ENCODE measurements at places on chromosomes 13 and 19.

DNA sequence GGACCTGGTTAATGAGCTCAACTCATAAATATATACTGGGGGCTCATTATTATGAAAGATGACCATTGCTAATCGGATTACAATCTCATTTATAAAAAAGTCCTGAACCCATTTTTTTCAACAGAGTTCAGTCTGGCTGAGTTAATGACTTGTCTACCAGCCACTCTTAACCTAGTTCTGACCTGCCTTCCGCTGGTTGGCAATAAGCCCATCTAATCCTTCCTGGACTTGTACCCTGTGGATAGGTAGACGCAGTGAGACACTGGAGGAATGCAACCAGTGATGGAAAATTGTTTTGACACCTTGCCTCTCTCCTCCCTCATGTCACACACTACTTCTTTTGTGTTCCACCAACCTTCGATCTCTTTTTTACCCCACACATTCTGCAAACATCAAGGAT lies 279.9 kb downstream of the FOXO1 start:
- no peak for DNase-seq

DNA sequence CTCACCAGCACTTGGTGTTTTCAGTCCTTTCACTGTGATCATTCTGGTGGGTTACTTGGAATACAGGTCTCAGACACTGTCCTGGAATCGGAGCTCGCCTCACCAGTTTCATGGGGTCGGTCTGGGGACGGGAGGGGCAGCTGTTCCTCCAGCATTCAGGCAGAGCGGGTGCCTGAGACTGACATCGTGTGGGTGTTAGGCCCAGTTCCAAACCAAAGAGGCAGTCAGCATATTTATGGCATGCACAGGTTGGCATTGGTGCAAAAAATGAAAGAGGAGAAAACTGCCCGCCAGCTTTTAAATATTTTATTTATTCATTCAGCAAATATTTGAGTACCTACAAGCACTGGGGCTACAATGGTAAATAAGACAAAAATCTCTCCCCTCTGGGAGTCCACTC lies 20.1 kb downstream of the PLEKHF1 start:
- DNase-seq, result no peak

DNA sequence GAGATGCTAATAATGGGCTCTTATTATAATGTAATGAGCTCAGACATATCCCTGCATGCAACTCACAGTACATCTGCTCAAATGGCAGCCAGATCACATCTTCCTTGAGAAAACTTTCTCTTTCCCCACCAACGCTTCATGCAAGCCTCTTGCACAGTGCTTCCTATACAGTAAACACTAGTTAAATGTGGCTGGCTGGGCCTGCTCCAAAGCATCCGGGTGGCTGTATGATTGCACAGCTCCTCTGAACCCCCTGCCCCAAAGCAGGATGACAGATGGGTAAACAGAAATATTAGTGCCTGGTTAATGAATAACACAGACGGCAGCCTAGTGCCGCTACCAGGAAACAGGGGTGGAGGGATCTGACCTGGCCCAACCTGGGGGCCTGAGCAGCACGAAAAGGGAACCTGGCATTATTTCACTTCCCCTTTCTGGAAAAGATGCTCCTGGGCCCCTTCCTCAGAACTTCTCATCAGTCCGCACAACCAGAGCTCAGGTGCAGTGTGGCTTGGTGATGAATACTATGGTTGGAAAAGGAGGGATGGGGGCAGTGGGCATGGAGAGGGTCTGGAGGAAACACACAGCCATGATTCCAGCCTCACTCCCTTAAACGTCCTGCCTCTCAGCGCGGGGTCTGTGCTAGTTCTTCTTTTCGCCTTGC lies 10.8 kb downstream of the FFAR2 start:
- DNase-seq, result no peak

GRCh38 chr13:98069985-98070384 lies 72.9 kb upstream of the FARP1 start:
- DNase-seq, result no peak

GRCh38 chr19:5559804-5560133 lies 8.0 kb downstream of the TINCR start:
- DNase-seq, result no peak

- no peak for DNase-seq
These were observed 670 bp downstream of the MAP2K7 start for GRCh38 chr19:7904074-7905020.

GRCh38 chr13:60716313-60716712 lies 319.3 kb downstream of the TDRD3 start:
- DNase-seq, result no peak

- no peak for DNase-seq
These were observed 180.9 kb downstream of the DIAPH3 start for GRCh38 chr13:59982631-59983382.

GRCh38 chr19:39397360-39398296 lies 6.5 kb downstream of the MED29 start:
- no peak for DNase-seq

- DNase-seq, result no peak
These were observed 42.2 kb downstream of the COL4A2 start for GRCh38 chr13:110349239-110349638.

- peak; percentile 37 for DNase-seq
These were observed 111.0 kb downstream of the FNDC3A start for GRCh38 chr13:49086722-49087121.

- no peak for DNase-seq
These were observed 1.1 kb upstream of the EPN1 start for GRCh38 chr19:55673889-55674288.

GRCh38 chr13:47066226-47066625 lies 169.4 kb upstream of the HTR2A start:
- no peak for DNase-seq

- DNase-seq, result no peak
These were observed 1.8 kb downstream of the FGF14 start for GRCh38 chr13:102399791-102400674.

DNA sequence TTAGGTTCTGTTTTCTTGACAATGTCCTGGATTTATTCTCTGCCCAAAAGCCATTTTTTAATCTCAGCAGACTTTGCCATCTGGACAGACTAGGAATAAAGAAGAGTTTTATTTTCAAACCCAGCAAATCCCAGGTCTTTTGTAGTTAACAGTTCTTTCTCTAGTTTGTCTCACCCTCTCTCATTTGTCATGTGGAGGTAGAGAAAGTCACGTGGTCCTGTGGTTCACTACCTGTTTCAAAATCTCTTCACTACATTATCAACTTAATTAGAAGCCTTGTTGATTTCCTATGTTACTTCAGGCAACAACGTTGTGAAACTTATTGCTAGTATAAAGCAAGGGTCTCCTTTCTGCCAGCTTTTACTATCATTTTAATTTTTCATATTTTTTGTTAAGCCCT lies 1222.6 kb downstream of the EFNB2 start:
- DNase-seq, result no peak

GRCh38 chr19:31391518-31391917 lies 42.3 kb upstream of the TSHZ3 start:
- no peak for DNase-seq

DNA sequence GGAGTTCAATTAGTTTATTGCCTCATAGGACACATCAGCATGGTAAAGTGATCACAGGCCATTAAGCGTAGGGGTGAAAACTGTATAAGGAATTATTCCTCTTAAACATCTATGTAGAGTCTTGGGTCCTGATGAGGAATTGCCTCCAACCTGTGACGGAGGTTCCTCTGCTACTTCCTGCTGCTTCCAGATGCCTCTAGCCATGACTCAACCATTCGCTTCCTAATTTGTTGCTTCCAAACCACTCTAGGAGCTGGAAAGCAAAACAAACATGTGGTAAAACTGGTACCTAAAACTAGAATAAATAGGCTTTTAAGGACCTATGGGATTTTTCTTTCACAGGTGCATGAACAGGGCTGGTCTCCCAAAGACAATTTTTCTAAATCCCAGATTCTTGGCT lies 253.8 kb downstream of the KLF12 start:
- DNase-seq, result no peak

DNA sequence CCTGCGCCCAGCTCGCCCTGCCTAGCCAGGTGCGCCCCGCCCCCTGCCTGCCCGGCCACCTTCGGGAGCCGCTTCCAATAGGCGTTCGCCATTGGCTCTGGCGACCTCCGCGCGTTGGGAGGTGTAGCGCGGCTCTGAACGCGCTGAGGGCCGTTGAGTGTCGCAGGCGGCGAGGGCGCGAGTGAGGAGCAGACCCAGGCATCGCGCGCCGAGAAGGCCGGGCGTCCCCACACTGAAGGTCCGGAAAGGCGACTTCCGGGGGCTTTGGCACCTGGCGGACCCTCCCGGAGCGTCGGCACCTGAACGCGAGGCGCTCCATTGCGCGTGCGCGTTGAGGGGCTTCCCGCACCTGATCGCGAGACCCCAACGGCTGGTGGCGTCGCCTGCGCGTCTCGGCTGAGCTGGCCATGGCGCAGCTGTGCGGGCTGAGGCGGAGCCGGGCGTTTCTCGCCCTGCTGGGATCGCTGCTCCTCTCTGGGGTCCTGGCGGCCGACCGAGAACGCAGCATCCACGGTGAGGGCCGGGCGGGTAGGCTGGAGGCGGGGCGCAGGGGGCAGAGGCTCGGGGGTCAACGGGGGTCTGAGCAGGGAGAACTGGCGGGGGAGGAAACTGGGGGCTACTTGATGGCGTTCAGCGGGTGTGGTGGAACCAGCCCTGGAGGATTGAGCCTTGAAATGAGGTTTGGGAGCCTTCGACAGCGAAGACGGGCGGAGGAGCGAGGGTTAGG lies at the start of gene SPINT2:
Gene SPINT2 (plus strand): TSS at position 88 of the 727 bp plus-strand sequence. CDS start 320 bp downstream, at position 408.
- no peak for DNase-seq

DNA sequence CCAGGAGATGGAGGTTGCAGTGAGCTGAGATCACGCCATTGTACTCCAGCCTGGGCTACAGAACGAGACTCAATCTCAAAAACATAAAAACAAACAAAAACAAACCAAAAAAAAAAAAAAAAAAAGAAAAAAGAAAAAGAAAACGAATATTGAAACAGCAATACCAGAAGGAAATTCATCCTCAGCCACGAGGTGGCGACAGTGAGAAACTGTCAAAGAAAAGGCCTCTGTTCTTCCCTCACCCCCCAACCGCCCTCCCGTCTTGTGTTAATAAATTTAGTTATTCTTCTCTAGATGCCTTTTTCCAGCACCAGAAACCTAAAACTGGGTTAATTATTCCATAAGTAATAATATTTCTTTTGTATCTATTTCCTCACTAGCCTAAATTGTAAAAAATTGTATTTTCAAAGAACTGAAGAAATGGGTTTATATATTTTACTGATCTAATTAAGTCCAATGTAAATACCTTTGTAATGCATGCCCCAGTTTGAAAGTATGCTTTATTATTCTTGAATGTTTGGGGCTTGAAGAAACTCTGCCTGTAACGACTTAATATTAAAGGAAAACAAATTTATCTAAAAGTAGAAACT lies 38.6 kb downstream of the LIG4 start:
- no peak for DNase-seq

GRCh38 chr13:99159331-99160061 lies 41.2 kb upstream of the UBAC2 start:
- no peak for DNase-seq

DNA sequence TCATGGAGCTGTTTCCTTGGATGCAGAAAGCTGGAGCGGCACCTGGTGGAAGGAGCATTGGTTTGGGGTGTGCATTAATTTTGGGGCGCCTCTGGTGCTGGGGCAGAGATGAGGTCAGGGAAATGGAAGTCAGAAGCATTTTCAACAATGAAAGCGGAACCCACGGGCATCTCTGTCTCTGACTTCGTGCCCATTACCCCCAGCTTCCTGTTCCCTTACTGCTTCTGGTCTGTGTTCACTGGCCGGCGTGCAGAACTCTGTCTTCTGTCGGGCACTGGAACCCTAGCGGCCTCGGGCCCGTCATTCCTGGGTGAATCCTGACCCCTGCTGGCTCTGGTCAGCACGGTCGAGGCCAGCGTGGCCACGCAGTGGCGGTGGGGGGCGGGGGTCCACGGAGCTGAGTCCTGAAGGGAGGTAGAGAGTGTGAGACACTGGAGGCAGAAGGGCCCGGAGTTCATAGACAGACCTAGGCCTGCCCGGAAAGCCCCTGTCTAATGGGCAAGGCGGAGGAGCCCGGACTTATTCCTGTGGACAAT lies 7.9 kb upstream of the LINGO3 start:
- DNase-seq, result no peak

- no peak for DNase-seq
These were observed 38.5 kb downstream of the FBN3 start for GRCh38 chr19:8110931-8111330.

GRCh38 chr19:57310792-57311191 lies 9.5 kb upstream of the ZNF543 start:
- no peak for DNase-seq

GRCh38 chr13:109904218-109904617 lies 117.8 kb upstream of the IRS2 start:
- no peak for DNase-seq

DNA sequence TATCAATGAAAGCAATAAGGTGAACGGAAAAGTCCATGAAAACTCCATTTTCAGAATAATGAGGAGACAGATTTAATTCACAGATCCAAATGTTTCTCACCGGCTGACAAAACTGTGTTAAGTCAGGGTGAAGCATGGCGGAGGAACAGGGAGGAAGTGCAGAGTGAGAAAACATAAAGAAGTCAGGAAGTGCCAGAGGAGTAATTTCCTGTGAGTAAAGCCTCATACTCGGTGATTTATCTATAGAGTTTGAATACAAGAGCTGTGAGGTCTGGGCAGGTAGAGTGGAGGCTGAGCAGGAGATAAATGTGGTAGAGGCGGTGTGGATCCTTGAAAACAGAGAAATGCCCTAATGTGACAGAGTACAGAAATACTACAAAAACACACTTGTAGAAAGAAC lies 11.4 kb downstream of the CARD8 start:
- DNase-seq, result no peak

GRCh38 chr19:35559281-35559659 lies 4.2 kb downstream of the ATP4A start:
- no peak for DNase-seq

GRCh38 chr19:34926685-34927375 lies at the start of gene ZNF30:
Gene ZNF30, plus strand, starts transcription at chr19:34926903. Its CDS starts 3,045 bp downstream, at chr19:34929948.
- DNase-seq, result peak; percentile 50

DNA sequence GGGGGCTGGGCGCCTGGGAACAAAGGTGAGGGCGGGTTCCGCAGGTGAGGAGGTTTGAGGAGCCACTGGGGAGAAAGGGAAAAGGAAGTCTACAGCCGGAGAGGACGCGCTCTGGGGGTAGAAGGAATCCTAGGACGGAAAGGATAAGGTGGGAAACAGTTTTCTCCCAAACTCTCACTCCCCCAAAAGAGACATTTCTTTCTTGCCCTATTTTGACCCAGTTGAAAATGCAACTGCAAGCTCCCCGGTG lies 651 bp upstream of the POLR1D start:
- DNase-seq, result no peak

DNA sequence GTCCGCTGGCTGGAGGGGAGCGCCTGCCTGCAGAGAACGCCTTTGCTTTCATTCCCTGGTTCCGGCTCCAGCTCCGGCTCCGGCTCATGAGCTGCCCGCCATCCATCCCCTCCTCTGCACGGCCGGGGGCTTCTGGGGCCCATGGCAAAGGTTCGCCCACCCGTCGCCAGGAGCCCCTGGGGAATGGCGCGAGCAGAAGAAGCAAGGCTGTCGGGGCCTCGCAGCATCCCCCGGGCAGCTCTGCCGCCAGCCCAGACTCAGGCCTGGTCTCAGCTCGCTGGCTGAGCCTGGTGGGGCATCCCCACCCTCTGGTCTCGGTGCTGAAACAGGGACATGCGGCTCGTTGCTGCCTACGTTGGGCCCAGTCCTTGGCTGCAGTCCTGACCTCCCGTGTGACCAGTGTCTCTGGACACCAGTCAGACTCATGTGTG lies 96.8 kb downstream of the KDM4B start:
- DNase-seq, result no peak

Data from GM04503 (cell line).